ENCODE measurements at places on chromosomes 1 and 21.
A peak's percentile ranks its signal among the peaks of the same experiment; 100 is the strongest.

GRCh38 chr1:64172458-64172983 lies 30.9 kb upstream of the UBE2U start:
- peak; percentile 38 for DNase-seq

DNA sequence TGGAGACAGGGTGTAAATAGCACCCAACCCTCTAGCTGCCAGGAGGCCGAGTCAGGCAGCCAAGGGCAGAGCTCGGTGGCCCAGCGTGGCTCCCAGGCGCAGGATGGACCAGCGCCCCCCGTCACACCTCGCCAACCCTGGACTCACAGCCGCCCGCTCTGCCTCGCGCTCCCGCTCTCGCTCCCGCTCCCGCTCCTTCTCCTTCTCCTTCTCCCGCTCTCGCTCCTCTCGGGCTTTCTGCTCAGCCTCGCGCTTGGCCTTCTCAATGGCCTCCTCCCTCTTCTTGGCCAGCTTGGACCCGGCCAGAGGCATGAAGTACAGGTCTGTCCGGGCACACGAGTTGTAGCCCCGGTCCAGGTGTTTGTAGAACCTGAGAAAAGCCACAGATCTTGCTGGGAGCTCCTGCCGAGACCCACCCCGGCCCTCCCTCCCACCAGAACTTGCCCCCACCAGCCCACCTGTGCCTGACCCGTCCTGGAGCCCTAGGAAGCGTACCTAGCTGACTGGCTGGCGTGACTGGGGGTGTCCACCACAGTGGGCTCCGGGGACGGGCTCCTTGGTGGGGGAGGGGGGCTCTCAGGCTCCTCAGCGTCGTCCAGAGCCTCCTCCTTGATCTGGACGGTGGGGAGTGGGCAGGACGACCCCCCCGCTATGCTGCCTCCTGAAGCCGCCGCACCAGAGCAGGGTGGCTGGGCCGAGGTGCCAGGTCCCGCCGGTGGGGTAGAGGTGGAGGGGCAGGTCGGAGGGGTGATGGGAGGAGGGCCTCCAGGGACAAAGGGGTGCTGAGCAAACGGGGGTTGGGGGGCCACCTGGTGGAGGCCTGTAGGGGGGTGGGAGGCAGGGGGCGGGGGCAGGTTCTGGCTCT lies 41.9 kb downstream of the SLC45A1 start:
- DNase-seq, result no peak

DNA sequence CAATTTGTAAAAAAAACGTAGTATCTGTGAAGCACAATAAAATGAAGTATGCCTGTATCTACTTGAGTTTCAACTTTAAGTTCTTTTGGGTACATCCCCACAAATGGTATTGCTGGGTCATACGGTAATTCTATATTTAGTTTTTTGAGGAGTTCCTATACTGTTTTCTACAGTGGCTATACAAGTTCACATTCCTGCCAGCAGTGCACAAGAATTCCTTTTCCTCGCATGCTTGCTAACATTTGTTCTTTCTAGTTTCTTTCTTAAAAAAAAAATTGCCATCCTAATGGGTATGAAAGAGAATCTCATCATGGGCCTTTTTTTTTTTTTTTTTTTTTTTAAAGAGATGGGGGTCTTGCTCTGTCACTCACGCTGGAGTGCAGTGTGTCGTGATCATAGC lies 41.9 kb downstream of the UCK2 start:
- DNase-seq, result no peak

- no peak for DNase-seq
Measured at GRCh38 chr1:61081144-61081685, 1.1 kb upstream of the NFIA start.

DNA sequence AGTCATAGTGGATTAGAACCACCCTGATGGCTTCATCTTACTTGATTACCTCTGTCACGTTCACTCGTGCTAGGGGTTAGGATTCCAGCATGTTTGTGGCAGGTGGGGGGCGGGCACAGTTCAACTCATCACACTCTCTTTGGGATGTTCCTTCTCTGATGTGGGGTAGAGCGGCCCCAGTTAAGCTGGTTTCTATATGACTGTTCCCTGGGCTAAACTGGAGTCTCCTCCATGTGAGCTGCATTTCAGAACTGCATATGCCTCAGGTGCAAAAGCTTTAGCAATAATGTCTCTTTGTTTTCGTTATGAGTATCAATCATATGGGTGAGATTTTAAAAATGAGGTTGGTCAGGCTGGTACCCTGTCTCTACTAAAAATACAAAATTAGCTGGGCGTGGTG lies 393.2 kb downstream of the RPS6KC1 start:
- DNase-seq, result no peak

GRCh38 chr1:1984560-1985070 lies 19.0 kb downstream of the CFAP74 start:
- no peak for DNase-seq

GRCh38 chr1:67652800-67653199 lies 32.2 kb upstream of the GADD45A start:
- no peak for DNase-seq

DNA sequence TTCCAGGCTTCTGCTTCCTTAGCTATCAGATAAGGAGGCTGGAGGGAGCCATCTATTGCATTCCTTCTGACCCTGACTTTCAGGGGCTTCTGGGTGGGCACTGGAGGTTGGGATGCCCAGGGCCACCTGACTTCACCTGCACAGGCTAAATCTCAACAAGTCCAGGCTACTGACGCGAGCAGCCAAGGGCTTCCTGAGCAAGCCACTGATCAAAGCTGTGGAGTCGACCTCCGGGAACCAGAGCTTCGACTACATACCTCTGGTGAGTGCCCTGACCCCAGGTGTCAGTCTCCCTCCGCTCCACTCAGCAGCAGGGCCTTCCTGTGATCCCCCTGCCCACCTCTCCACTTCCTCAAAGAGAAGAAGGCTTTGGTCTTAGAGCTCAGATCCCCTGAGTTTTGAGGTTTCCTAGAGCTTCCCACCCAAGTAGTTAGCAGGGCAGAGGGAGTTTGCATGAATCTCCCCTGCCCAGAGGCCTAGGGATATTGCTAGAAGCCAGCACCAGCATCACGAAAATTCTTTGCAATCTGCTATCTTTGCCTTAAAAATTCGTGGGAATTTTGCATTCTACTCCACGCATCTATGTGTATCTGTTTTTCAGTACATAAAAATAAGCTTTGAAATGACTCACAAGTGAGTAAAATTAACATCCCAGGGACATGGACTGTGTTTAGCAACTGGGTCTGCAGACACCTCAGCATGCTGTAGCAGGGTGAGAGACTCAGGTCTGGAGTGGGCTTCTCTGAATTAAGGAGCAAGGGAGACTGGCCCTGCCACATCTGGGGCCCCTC lies 61.4 kb downstream of the VWA5B1 start:
- DNase-seq, result no peak

DNA sequence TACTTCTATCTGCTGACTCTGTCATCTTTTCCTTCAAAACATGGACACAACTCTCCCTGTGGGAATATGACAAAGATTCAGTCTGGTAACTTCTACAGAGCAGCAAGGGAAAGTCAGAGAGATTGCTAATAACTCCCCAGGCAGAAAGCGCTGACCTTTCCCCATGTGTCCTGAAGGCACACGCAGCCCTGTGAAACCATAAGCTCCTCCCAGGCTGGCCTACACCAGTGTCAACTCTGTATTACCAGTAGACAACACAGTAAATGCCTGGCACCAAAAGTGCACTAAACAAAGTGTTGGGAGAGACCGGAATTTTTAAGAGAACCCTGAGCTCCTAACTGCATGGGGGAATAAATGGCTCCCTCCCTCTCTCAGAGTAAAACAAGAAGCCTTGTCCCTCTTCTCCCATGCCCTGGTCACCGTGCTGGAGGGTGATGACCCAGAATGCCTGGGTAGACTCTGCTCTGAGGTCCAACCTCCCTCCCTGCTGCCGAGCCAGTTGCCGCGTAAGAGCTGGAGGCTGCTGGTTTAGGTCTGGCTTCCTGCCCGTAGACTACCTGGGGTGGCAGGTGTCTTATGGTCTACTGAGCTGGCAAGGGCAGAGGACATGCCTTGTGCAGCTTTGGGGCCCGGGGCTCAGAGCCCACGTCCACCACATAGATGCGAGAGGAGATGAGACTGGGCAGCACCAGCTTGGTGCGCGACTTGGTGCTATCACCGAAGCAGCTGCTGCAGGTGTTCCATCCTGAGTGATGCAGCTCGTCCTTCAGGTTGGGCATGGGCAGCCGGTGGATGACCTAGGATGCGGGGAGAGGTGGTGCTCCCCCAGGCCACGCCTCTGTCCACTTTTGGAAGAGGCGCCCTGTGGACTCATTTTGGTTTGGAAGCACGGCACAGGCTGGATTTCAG lies 3.9 kb downstream of the SELENBP1 start:
- no peak for DNase-seq

DNA sequence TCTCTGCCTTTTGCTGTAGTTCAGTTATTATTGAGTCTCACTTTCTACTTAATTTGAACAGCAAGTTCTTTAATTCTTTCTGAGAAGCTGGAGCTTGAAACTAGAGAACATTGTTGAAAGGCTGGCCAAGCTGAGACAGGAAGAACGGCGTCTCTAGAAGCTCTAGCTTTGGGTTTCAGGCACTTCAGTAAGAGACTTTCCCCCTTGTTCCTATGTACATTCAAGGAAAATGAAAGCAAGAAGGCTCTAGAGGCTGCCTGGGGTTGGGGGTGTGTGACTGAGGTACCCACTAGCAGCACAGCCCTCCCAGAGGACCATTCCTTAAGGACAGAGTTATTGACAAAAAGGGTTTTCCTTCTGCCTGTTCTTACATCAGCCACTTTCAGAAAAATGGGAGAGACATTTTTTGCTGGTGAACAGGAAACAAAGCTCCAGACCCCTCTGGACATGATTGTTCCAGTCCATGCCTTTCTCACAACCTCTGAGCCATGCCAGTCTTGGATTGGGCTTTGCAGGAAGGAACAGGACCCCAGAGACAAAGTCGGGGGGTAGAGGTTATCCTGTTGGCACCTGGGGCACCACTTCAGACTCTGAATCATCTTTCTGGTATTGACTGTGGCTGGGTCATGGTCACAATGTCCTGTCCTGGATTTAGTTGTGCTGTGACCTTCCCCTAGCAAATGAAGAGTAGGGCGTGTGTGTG lies 63.1 kb downstream of the LAMC2 start:
- no peak for DNase-seq

DNA sequence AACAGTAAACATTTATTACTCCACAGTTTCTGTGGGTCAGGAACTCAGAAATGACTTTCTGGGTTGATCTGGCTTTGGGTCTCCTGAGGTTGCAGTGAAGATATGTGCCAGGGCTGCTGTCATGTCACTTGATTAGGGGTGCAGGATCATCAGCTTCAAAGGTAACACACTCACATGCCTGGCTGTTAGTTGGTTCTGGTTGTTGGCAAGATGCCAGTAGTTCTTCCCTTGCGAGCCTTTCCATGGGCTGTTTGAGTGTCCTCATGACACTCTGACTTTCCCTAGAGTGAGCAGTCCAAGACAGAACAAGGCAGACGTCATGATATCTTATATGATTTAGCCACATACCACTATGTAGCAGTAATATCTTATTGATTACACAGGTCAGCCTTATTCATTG lies 1.8 kb downstream of the SWT1 start:
- peak; percentile 7 for DNase-seq

GRCh38 chr1:47650205-47650604 lies 212.4 kb downstream of the FOXD2 start:
- DNase-seq, result no peak

GRCh38 chr1:221166559-221167318 lies 287.5 kb downstream of the HLX start:
- DNase-seq, result no peak

GRCh38 chr1:3717041-3717714 lies 35.1 kb upstream of the CCDC27 start:
- no peak for DNase-seq

- peak; percentile 89 for DNase-seq
Measured at GRCh38 chr1:173431304-173432045, 45.7 kb upstream of the PRDX6 start.

DNA sequence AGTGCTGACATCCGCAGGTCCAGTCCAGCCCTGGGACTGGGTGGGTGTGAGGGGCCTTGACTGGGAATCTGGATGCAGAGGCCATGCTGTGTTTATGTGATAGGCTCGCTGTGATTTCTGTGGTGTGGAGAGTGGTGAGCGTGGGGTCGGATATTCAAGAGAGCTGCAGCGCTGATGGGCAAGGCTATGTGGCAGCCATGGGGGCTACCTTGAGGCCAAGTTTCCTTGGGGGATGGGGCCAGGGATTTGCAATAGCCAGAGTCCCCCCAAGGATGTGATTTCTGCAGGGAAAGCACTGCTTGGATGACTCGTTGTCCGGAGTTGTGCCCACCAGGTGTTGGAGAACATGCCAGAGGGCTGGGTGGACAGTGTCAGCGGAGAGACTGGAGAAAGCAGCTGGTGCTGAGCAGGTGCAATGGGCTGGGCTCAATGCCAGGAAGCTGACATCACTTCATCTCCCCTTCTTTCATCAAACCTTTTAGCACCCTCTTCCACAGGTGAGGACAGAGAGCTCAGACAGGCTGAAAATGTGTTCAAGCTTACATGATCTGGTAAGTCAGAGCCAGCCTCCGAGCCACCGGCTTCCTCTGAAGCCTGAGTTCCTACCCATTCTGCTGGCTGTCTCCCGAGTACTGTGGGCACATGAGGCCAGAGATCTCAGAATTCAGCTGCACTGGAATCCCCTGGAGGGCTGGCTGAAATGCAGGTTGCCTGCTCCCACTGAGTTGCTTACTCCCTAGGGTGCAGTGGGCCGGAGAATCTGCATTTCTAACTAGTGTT lies 132.9 kb downstream of the RHOU start:
- no peak for DNase-seq

- DNase-seq, result no peak
Measured at GRCh38 chr1:32220746-32221580, 1.2 kb downstream of the TMEM234 start.

DNA sequence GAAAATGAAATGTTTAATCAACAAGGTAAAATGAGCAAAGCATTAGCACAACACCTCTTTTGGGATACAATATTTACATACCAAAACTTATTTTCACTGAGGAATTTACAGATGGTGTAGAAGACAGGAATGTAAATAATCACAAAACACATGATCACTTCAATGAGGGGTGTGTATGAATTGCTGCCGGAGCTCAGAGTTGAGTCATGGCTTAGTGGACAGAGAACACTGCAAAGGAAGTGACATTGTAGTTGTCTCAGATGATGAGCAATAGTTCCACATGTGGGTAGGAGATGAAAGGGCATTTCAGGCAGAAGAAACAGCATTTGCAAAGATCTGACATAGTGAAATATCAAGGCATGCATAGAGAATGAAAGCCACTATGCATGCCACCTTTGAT lies 5.6 kb upstream of the KPRP start:
- DNase-seq, result no peak

GRCh38 chr1:47128221-47128620 lies 9.0 kb upstream of the CYP4A22 start:
- no peak for DNase-seq

DNA sequence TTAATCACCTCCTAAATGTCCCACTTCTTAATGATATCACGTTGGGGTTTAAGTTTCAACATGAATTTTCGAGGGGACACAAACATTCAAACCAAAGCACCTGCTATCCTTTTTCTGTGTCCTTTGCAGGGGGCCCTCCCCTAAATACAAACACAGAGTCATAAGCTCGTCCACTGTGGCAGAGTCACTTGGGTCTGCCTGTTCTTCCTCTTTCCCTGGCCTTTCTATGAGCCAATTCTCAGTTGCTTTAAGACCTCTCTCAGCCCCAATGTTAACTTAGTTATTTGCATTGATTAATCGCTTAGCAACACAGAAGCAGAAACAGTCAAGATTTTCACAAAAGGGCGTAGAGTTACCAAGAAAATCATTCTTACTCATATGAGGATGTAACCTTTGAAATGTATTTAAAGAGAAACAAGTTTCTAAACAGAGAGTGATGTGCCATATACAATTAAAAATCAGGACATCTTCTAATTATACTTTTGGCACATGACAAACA lies 14.9 kb downstream of the APCS start:
- DNase-seq, result no peak

All from NCI-H446 (cell line).